ENCODE measurements at places on chromosomes 6 and 20.

GRCh38 chr6:43909474-43910148 is 139.6 kb downstream of the VEGFA start:
- no peak for DNase-seq

- DNase-seq, result no peak
Measured at GRCh38 chr20:43337036-43337435, 120.7 kb upstream of the SRSF6 start.

DNA sequence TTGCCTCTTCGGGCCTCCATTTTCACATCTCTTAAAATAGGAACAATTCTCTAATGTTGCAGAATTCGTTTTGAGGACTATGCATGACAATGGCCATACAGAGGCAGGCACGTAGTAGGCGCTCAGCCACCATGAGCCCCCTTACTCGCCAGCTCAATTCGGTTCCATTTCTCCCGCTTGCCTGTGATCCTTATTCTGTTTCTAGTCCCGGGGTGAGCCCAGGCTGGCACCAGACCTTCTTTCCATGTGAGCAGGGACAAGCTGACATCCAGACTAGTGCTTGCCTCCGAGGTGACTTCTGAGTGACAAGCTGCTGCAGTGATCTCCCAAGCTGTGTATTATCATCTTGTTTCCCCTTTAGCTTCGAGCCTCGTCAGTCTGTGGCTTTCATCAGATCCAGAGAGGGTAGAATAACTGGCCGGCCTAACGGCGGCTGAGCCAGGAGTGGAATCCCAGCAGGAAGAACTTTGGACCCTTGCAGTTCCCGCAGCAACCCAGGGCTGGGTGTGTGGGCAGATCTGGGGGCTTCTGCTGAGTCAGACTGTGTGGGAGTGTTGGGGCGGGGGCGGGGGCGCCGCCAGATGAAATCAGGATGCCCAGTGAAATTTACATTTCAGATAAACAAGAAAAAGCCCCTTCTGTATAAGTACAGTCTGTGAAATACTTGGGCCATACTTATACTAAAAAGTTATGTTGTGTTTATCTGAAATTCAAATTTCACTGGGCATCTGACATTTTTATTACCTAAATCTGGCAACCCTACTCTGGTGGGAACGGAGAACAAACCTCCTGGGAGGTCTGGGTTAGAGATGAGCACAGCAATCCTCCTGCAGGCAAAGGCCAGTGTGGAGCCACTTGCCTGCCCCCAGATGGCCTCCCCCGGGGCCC is 10.9 kb downstream of the BANF2 start:
- no peak for DNase-seq

GRCh38 chr6:143539734-143540133 is 28.2 kb upstream of the FUCA2 start:
- DNase-seq, result no peak

GRCh38 chr6:33869121-33869520 is 65.3 kb upstream of the MLN start:
- DNase-seq, result no peak

DNA sequence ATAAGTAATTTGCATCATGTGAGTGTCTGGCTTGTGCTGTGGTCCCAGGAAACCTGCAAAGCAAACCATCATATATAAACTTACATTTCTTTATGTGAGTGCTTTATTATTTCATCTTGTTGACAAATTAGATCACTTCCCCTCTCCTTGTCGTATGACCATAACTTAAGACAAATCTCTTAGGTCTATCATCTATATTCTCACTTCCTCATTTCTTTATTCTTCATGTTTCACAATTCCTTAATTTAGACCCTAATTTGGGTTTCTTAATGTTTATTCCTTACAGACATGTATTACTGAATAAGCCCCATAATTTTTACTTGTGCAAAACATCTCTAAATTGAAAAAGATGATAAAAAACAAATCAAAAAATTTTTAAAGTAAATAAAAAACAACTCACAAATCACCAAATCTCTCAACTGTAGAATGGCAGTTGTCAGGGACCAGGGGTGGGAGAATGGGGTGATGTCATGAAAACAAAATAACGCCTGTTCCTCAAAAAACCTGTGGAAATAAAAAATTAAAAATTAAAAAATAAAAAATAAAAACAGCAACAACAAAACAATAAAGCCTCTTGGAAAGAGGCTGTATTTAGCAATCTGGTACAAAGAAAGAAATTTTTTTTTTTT is 49.5 kb upstream of the FBXO30 start:
- no peak for DNase-seq

GRCh38 chr20:41080866-41081265 is 52.2 kb downstream of the TOP1 start:
- DNase-seq, result no peak

DNA sequence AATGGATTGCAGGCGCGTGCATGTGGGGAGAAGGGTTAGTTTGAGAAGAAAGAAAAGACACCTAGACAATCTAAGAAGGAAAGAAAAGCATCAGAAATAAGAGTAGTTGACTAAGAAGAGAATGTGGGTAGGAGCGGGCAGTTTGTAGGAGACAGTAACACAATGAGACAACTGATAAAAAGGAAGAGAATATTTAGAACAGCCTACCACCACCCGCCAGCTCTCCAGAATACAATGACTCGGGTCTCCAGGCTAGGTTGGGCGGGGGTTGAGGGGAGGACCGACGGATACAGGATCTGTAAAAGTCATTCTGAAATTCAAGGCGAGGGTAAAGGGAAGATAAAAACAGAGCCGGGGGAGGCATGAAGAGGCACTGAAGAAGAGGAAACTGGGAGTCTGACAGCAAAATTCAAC is 712 bp downstream of the ABHD16A start:
- DNase-seq, result no peak

DNA sequence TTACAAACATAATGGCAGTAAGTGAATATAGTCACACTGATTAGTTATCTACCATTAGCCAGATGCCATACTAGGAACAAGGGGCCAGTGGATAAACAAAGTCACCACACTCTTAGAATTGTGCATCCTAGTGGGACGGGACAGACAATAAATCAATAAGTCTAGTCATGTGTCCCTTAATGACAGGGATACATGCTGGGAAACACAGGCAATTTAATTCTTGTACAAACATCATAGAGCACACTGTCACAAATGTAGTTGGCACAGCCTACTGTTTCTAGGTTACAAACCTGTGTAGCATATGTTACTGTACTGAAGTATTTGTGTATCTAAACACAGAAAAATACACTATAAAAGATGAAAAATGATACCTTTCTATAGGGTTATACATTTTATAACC is 123.0 kb upstream of the FAM184A start:
- DNase-seq, result no peak

GRCh38 chr20:44958276-44958675 is 1.9 kb downstream of the TOMM34 start:
- no peak for DNase-seq
